Neural crest cell (in vitro differentiated cells): ENCODE measurements at places on chromosomes 3 and 15. TPM values are rescaled to one million over a fixed set of nuclear protein-coding genes. Genes with fewer than 3 reads are reported as not detected.

The MME gene
- 0.52 and 0.91 TPM in 2 replicates for total RNA-seq

The CDCP1 gene
- not detected in 2 replicates for total RNA-seq

GRCh38 chr3:83500931-83501330, 1457.9 kb upstream of the CADM2 start:
- no peaks in the 10 kb centered on the region for H3K36me3 ChIP-seq
- DNase-seq = no peak
- H3K27me3 ChIP-seq = no peaks in the 10 kb centered on the region

GRCh38 chr15:74541494-74542165, 610 bp downstream of the ARID3B start:
- H3K36me3 ChIP-seq = peaks cover 4% of the 10 kb centered on the region
- H3K4me3 ChIP-seq = peak overlapping the region; percentile 97
- H3K27ac ChIP-seq = peak overlapping the region; percentile 78
- no peaks in the 10 kb centered on the region for H3K27me3 ChIP-seq

- H3K27ac ChIP-seq = no peak overlapping the region
- H3K27me3 ChIP-seq = no peaks in the 10 kb centered on the region
- H3K4me3 ChIP-seq = no peak overlapping the region
These were observed 56.5 kb downstream of the VPS8 start for GRCh38 chr3:184868477-184868876.

DNA sequence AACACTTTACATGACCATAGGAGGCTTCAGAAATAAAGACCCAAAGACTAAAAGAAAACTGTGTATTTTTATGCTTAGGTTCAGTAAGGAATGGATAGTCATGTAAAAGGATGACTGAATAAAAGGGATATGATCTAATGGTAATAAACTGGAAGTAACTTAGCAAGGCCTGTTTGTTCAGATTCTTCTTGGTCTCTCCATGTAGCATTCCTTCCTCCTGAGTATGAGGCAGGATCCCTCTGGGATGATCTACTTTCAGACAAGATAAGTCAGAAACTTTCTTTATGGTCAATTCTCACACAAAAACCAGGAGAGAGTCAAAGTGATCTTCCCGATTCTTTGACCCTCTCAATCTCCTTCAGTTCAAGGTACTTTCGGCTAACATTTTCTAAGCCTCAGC, 340.8 kb upstream of the DCBLD2 start:
- no peaks in the 10 kb centered on the region for H3K4me1 ChIP-seq
- DNase-seq = no peak
- no peaks in the 10 kb centered on the region for H3K27me3 ChIP-seq
- no peaks in the 10 kb centered on the region for H3K36me3 ChIP-seq
- H3K27ac ChIP-seq = no peak overlapping the region

- peaks cover 16% of the 10 kb centered on the region for H3K27me3 ChIP-seq
- H3K27ac ChIP-seq = no peak overlapping the region
- no peaks in the 10 kb centered on the region for H3K36me3 ChIP-seq
These were observed 22.3 kb upstream of the SMCO1 start for GRCh38 chr3:196537319-196537984.

DNA sequence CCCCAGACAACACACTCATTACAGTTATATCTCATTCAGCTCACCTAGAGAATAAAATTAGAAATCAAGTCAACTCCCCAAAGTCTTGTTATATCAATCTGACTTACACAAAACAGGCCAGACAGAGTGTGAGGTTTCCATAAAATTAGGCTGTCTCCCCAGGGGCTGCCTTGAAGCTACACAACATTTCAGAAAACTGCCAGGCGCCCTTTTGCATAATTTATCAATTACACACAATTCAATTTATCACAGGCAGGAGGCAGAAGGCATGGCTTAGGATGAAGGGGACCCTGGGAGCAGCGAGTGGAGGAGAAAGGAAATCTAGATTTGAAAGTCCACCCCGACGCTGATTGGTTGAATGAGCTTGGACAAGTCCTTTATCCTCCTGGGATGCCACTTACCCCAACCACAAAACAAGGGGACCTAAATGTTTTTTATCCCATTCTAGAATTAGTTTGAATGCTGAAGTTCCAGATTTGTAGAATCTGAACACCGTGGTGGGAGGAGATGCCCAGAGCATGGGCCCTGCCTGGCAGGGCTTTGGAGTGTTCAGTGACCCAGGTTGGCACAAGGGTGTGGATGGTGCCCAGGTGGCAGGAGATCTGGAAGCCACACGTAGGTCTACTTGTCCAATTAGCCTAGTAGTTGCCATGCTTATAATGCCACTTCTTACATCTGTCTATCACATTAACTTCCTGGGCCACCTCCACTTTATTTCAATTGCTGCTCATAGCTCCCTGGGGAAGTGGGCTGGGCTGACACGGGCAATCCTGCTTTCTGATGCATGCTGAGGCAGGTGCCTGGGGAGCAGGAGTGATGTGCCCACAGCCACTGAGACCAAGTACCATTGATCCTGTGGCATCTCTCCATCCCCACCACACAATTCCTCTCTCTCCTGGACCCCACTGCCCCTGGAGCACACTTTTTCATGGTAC, 119.8 kb upstream of the TLE3 start:
- H3K36me3 ChIP-seq = no peaks in the 10 kb centered on the region
- no peak for DNase-seq
- H3K27ac ChIP-seq = no peak overlapping the region
- peaks cover 74% of the 10 kb centered on the region for H3K4me1 ChIP-seq

DNA sequence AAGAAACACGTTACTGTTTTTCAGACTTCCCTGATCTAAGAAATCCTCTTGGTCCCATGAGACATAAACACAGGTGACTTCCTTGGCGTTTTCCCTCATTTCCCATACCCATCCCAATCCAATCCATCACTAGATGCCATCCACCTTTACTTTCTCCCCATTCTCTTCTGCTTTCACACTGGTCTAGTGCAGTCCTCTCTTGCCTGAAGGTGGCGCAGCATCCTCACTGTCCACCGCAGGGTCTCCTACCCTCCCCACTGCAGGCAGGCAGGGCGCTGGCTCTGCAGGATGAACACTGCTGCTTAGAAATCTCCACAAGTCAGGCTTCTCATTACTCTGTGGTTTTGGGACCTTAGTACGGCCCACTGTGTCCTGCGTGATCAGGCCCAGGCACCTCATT, 58.2 kb downstream of the RAB7A start:
- H3K4me3 ChIP-seq = no peak overlapping the region
- H3K27ac ChIP-seq = no peak overlapping the region
- no peaks in the 10 kb centered on the region for H3K27me3 ChIP-seq
- DNase-seq = peak; percentile 46
- H3K36me3 ChIP-seq = no peaks in the 10 kb centered on the region
